Neural progenitor cell (in vitro differentiated cells): ENCODE measurements at places on chromosomes 2 and 18.

GRCh38 chr2:41853427-41854191 lies 194.2 kb upstream of the PKDCC start:
- peak; percentile 86 for DNase-seq

- DNase-seq: no peak
Measured at GRCh38 chr2:107215401-107216350, 329.7 kb upstream of the ST6GAL2 start.

DNA sequence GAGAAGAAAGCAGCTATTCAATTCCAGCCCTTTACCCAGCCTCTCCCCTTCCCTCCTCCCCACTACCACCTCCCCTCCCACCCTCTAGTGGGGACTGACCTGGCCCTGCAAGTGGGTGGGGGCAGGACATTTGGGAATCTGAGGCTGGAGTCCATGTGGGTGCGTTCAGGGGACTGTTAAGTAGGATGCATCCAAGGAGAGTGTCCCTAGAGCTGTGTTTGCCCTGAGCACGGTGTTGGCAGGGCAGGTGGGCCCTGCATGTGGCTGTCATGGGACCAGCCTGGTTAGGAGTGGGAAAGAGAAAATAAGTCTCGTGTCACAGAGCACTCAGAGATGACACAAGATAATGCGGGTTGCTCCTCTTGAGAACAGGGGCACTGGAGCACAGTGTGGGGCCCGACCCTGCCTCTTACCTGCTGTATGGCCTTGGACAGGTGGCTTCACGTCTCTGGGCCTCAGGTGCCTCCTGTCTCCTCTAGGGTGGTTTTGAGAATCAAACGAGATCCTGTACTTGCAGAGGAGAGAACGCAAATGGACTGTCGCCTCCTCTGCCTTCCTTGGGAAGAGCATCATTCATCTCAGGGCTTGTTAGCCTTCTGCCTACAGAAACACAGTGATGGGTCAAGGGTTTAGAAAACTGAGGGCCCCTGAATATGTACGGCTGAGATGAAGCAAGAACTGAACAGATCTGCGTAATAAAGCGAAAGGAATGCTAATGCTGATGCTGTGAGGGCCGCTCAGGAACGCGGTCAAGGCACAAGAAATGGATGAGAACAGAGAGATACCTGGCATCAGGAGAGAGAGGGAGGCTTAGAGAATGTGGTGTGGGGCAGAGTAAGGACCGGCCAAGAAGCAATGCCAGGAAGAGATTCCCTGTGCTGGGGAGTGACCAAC lies 187.7 kb upstream of the HAAO start:
- DNase-seq: no peak

DNA sequence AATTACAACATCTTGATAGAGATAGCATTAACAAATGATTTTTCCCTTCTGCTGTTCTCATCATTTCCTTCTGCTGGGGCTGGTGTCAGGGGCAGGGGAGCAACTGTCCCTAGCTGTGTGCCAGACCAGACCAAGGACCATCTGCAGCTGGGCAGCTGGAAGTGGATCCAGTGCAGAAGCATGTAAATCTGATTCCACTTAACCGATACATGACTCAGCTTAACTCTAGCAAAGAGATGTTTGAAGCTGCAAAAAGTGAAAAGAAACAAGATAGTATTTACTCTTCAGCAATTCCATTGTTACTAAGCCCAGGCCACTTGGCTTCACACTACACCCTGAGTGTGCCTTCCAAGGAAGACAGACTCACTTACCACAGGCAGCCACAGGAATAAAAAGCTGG lies 151.1 kb downstream of the GALNT1 start:
- DNase-seq: no peak

DNA sequence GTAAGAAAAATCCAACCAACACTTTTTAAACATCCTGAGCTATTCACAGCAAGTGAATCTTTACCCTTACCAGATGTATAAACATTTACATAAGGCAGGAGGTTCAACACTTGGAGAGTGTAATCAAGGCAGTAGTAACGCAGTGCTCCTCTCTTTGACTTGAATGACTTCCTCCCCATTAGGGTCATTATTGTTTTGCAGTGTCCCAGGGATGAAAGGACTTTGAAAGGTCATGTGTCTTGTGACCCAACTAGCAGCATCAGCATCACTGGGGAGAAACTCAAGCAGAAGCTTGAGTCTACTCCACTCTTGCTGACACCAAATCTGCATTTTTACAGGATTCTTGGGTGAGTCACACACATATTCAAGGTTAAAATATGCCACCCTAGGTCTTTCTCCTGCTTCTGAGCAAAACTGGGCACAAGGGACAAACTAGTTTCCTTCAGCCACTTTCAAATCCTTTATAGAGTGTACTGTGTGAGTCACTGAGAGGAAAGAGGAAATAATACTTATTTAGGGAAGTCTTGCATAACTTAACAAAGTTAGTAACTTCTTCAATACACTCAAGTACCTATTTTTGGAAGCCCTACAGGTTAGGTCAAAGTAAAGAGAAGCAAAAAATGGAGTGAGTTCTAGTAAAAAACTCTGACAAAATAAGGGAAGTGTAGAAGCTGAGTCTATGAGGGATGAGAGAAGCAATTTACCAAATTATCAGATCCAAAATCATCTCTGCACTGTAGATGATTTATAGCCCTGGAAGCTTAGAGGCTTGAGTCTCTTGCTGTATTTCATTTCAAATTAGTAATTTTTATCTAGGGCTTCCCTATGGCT lies 51.0 kb upstream of the EML4 start:
- DNase-seq: no peak

DNA sequence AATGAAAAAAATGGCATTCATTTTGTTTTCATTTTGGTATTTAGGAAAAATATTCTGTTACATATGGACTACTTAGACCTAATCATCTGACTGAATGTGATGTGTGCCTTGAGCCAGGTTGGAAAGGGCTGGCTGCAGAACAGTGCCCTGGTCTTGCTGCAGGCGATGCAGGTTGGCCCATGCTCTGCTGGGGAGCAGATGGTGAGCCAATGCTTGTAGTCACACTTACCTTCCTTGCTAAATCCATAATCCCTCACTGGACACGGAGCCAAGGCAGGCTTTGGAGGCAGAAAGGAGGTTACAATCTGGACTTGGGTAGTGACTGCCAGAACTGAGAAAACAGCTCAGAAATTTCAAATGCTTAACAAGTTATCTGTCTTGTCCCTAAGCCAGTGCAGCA lies 228.7 kb downstream of the ARHGAP15 start:
- peak; percentile 21 for DNase-seq

GRCh38 chr18:56062931-56063330 lies 474.9 kb upstream of the TCF4 start:
- no peak for DNase-seq

DNA sequence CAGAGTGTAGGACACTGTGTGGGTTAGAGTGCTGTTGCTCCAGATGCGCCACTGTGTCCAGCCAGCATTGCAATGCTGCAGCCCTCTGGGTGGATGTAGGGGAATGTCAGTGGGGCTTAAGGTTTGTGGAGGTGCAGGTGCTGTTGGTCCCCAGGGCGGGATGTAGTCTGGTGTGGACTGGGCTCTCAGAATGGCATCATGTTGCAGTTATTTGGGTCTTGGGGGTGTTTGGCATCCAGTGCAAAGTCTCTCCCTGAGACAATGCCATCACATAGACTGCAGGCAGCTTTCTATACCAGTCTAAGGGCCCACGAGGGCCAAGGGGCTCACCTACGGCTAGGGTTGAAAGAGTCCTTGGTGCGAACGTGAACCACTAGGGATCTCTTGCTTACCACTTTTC lies 275.3 kb downstream of the SOX11 start:
- no peak for DNase-seq

GRCh38 chr2:54329482-54330161 lies 73.6 kb upstream of the TSPYL6 start:
- no peak for DNase-seq

- no peak for DNase-seq
Measured at GRCh38 chr2:18123577-18123976, 245.1 kb downstream of the KCNS3 start.

DNA sequence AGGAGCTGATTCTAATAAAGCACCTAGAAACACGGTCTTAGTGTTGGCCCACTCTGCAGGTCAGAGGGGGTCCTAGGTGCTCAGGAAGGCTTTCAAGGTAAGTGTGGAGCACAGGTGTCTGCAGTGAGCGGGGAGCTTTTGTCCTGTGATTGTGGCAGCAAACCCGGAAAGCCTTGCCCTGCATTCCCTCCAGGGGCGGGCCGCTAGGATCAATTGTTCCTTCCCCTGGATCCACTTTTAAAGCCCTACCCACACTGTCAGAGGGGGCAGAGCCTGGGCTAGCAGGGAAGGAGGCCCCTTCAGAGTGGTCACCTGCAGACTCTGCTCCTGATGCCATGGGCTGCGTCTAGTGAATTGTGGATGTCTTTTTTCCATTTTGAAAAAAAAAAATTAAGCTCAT lies 176.0 kb downstream of the CTIF start:
- peak; percentile 70 for DNase-seq

DNA sequence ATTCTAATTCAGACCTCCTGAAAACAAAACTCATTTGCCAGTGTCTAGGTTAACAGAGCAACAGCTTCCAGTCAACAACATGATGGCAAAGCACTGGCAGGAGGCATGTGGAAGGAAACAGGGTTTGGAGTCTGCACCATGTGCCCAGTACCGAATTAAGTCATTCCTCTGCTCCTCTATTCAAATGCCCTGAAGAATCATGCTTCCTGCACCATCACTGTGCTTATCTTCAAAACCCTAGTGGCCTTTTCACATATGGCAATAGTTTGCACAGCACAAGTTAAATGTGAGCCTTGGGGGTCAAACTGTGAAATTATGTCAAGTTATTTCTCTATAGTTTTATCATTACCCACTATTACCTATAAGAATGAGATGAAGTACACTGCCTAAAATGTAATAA lies 75.4 kb upstream of the GRB14 start:
- no peak for DNase-seq

DNA sequence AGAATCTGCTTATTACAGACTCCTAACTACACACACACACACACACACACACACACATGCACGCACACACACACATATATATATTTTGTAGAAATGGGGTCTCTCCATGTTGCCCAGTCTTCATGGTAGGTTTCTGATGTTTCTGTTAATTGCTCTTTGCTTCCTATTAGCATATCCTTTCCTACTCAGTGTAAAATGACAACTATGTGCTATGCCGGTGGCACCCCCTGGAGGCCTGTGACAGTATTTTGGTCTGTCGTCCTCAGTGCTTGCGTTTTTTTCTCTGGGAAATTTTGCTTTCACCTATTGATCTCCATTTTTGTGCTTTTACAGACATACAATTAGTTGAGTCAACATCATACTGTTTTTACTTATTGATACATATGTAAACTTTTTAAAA lies 322.1 kb downstream of the LRRTM1 start:
- DNase-seq: peak; percentile 61

DNA sequence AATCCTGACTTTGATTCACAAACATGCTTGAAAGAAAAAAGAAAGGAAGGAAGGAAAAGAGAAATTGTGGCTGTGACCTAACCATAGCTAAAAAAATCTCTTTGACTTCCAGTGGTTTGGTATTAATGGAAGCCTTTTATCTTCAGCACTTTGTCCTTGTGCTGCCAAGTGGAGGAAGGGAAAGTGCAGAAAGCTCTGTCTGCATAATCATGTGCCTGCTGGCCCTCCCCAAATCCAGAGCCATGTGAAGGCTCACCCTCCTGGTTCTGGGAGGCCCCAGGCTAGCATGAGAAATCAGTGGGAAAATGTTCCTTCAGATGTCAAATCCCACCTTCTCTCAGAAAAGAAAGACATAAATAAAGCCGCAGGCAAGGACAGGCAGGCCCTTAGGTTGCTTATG lies 48.3 kb upstream of the BMPR2 start:
- peak; percentile 29 for DNase-seq

DNA sequence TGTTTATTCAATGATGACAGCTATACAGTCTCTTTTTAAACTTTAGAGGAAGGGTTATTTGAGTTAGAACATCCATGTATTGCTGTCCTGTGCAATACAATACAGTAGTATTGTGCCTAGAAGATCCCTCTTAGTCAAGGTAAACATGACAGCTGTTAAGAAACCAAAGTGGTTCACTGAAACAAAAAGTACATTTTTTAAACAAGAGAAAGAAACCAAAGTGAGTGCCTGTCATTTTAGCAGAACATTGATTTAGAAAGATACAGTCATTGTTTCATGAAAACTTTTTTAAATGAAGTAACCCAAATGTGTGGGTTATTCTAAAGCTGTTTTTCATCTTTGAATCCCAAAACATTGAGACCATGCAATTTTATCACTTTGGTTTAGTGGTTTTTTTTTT lies 15.5 kb downstream of the ITPRID2 start:
- no peak for DNase-seq

DNA sequence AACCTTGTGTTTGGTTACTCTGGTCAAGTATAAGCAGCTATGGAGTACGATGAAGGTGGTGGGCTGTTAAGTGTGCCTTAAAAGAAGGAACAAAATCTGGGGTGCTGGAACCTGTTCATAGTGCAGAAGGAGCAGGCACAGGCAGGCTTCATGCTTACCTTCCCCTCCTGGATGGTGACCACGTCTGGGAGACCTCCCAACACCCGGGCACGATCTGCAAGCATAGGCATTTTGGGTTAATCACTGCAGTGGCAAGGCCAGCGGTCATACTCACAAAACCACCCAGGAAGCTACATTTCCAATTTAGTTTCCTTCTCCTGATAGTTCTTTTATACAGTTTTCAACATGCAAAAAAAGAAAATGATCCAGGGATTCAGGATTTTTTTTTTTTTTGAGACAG lies 58.7 kb upstream of the LPIN2 start:
- no peak for DNase-seq

- no peak for DNase-seq
Measured at GRCh38 chr2:18701981-18702380, 112.6 kb upstream of the NT5C1B start.

DNA sequence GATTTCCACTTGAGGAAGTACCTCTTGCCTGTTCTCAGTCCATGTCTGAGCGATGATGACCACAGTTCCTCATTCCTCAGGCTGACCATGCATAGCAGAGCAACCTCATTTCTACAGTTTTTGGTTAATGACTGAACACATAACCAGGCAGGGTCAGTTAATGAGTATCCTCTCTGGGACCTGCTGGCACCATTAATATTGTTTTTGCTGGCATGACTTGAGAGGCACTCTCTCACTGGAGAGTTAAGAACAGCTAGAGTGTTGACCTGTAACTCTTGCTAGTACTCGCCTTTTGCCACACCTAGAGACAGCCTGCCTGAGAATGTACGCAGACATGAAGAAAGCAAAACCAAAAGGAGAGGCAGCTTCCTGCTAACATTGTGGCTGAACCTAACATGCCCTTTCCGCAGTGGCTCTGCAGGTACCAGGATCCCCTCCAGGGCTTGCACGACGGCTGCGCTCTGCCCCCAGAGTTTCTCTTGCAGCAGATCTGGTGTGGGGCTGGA lies 23.9 kb downstream of the PECR start:
- DNase-seq: no peak

DNA sequence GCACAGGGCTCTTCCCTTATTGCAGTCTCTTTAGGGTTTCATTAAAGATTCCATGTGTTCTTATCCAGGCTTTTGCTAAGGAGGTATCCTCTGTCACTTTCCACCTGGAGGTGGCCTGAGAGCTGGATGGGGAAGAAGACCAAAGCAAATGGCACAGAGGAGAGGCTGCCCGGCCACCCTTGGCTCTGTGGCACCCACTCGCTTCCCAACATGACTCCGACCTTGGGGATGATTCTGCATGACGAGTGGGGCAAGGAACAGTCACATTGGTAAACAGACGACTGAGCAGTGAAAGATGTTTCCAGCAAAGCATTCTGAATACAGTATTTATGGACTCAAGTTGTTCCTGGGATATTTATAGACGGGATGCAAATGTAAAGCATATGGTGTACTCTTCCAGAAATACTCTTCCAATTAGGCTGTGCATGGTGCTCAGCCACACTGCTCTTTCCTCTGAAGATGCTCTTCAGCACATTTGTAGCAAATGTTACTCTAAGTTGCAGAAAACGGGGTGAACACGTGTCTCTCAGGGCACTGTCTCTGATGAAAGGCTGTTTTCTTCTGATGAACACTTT lies 377.1 kb upstream of the HS6ST1 start:
- DNase-seq: no peak
